ENCODE measurements at places on chromosomes 5 and 9. TPM values are rescaled to one million over a fixed set of nuclear protein-coding genes. Genes with fewer than 3 reads are reported as not detected.

Gene CA9
- not detected for total RNA-seq

Gene GABRA6
- not detected for total RNA-seq

DNA sequence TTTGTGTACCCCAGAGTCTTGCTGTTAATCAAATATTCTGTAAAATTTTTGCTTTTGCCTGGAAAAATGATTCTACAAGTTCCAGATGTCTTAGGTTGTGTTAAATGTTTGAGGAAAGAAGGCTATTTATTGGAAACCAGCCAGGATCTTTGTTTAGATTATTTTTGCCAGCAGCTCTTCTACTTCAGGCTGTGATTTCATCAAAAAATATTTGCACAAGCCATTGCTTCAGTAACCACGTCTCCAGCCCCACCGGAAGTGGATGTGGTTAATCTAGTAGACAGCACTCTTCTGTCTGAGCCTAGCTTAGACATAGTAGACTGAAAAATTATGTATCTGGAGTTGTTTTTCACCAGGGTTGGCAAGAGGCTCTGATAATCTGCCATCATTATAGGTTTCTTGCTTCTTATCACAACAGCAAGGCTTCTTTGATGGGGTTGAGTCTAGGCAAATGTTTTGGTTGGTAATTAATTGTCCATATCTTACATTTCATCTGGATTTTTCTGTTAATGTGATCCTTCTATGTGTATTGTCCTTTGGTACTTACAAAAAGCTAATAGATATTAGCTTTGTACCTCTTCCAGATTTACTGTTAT is 17.1 kb downstream of the KCTD16 start:
- DNase-seq = peak; percentile 99
- no peaks in the 10 kb centered on the region for H3K27me3 ChIP-seq
- H3K36me3 ChIP-seq = no peaks in the 10 kb centered on the region

GRCh38 chr9:129234491-129234890 is 56.4 kb upstream of the IER5L start:
- no peaks in the 10 kb centered on the region for H3K36me3 ChIP-seq
- DNase-seq = no peak
- peaks cover 9% of the 10 kb centered on the region for H3K4me1 ChIP-seq
- H3K4me3 ChIP-seq = no peak overlapping the region
- no peaks in the 10 kb centered on the region for H3K27me3 ChIP-seq

DNA sequence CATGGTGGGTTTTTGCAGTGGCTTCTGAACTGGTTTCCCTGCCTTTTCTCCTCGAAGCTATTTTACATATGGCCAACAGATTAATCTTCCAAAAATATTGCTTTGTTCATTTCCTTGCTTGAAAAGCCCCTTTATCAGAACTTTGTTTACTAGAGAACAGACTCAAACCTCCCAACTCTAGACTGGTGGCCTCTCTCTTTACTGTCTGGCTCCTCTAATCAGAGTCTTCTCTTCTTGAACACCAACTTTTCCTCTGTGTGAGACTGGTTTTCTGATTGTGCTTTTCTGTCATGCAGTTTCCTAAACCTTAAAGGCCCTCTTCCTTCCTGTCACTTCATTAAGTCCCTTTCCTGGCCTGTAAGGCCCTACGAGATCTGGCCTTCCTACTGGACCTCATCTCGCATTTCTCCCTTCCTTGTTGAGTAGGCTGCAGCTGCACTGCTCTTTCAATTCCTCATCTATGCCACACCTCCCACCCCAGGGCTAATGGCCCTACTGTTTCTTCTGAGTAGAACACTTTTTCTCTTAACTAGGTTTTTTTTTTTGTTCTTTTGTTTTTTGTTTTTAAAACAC is 5.7 kb downstream of the C9orf43 start:
- no peaks in the 10 kb centered on the region for H3K27me3 ChIP-seq
- no peak for DNase-seq

Gene FAM78A
- total RNA-seq = 0.73 TPM

- peak; percentile 19 for DNase-seq
- H3K36me3 ChIP-seq = no peaks in the 10 kb centered on the region
- H3K4me3 ChIP-seq = no peak overlapping the region
- peaks cover 7% of the 10 kb centered on the region for H3K4me1 ChIP-seq
These were observed 100.9 kb downstream of the BOD1 start for GRCh38 chr5:173515526-173515925.

Gene ANKDD1B
- total RNA-seq = 0.41 TPM

- no peaks in the 10 kb centered on the region for H3K27me3 ChIP-seq
- no peak for DNase-seq
- peaks cover 9% of the 10 kb centered on the region for H3K4me1 ChIP-seq
- H3K4me3 ChIP-seq = no peak overlapping the region
These were observed 165.6 kb upstream of the IER5L start for GRCh38 chr9:129343424-129344375.

- DNase-seq = peak; percentile 35
- peak overlapping the region; percentile 8 for H3K4me3 ChIP-seq
- H3K36me3 ChIP-seq = no peaks in the 10 kb centered on the region
- no peak overlapping the region for H3K27ac ChIP-seq
- H3K27me3 ChIP-seq = peaks cover 8% of the 10 kb centered on the region
These were observed 1064.9 kb upstream of the DMAC1 start for GRCh38 chr9:8864545-8864896.

GRCh38 chr5:59838989-59839388 is 54.5 kb downstream of the PDE4D start:
- no peak overlapping the region for H3K27ac ChIP-seq
- no peaks in the 10 kb centered on the region for H3K27me3 ChIP-seq
- DNase-seq = no peak
- H3K36me3 ChIP-seq = no peaks in the 10 kb centered on the region

- DNase-seq = no peak
- no peaks in the 10 kb centered on the region for H3K4me1 ChIP-seq
- no peak overlapping the region for H3K4me3 ChIP-seq
- no peaks in the 10 kb centered on the region for H3K27me3 ChIP-seq
- H3K36me3 ChIP-seq = no peaks in the 10 kb centered on the region
These were observed 979.1 kb upstream of the CTNND2 start for GRCh38 chr5:12883395-12883794.

GRCh38 chr9:101400120-101400519 is 1.5 kb downstream of the ZNF189 start:
- H3K36me3 ChIP-seq = peaks cover 31% of the 10 kb centered on the region
- H3K27me3 ChIP-seq = no peaks in the 10 kb centered on the region
- H3K4me1 ChIP-seq = peaks cover 20% of the 10 kb centered on the region

DNA sequence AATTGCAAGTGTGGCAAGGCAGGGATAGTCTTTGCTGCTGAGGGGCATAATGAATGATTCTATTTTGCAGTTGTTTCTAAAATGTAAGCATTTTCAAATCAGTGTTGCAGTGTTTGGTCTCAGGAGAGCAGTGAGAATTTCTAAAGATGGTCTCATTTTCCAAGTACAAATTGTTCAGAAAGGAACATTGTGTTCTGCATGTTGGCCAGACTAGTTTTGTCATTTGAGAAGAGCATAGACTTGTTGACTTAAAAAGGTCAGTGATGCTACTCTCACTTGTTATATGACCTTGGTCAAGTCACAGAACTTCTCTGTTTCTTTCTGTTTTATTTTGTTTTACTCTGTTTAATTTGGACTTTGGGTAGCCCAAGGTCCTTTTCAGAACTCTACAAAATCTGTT is 344.6 kb downstream of the OSTF1 start:
- H3K27me3 ChIP-seq = no peaks in the 10 kb centered on the region
- H3K27ac ChIP-seq = no peak overlapping the region
- no peak overlapping the region for H3K4me3 ChIP-seq
- H3K36me3 ChIP-seq = no peaks in the 10 kb centered on the region
- no peaks in the 10 kb centered on the region for H3K4me1 ChIP-seq

Gene HK3
- 0.14 TPM for total RNA-seq

Gene TNFSF15
- 10.3 TPM for total RNA-seq

Gene CTNNA1
- 359 TPM for total RNA-seq

Gene CTNNAL1
- total RNA-seq = 25.5 TPM

DNA sequence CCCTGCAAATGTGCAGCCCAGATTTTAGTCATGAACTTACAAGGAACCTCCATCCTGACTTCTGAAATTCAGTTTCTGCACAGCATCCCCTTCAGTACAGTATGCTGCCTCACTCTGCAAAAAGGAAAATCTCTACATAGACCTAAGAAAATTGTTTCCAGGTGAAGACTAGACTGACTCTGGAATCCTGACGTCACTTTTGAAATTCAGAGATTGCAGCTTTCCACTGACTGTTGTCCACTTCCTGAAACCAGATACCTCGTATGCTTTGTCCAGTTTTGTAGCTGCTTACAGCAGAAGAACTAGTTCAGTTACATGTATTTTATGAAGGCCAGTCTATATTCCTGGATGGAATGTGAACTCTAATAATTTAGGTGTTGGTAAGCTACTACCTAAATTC is 629.3 kb upstream of the ST8SIA4 start:
- H3K4me1 ChIP-seq = no peaks in the 10 kb centered on the region
- no peak overlapping the region for H3K4me3 ChIP-seq
- no peak for DNase-seq
- no peaks in the 10 kb centered on the region for H3K36me3 ChIP-seq
- no peaks in the 10 kb centered on the region for H3K27me3 ChIP-seq
- no peak overlapping the region for H3K27ac ChIP-seq

- peak; percentile 89 for DNase-seq
- H3K36me3 ChIP-seq = no peaks in the 10 kb centered on the region
- no peak overlapping the region for H3K27ac ChIP-seq
- peaks cover 36% of the 10 kb centered on the region for H3K4me1 ChIP-seq
These were observed 30.0 kb downstream of the S1PR3 start for GRCh38 chr9:89021154-89021803.

DNA sequence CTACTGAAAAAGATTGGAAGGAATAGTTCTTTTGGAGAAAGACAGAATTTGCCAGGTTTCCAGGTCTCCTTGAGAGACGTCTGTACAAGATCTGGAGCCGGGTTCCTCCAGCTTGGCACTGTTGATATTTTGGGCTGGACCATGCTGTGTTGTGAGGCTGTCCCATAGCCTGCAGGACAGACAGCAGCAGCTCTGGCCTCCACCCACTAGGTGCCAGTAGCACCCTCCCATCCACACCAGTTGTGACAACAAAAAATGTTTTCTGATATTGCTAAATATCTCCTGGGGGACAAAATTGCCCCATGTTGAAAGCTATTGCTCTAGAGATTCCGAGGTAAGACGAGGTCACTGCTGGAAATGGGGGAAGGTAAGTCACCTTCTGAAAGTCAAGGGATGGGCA is 287.7 kb upstream of the DAP start:
- no peaks in the 10 kb centered on the region for H3K27me3 ChIP-seq
- no peaks in the 10 kb centered on the region for H3K36me3 ChIP-seq
- no peaks in the 10 kb centered on the region for H3K4me1 ChIP-seq

- no peaks in the 10 kb centered on the region for H3K4me1 ChIP-seq
- no peak overlapping the region for H3K4me3 ChIP-seq
- H3K36me3 ChIP-seq = no peaks in the 10 kb centered on the region
- DNase-seq = no peak
These were observed 35.7 kb upstream of the ZNF510 start for GRCh38 chr9:96813607-96814006.

Gene CNTNAP3B
- total RNA-seq = 2.6 TPM

- H3K4me3 ChIP-seq = no peak overlapping the region
- H3K36me3 ChIP-seq = no peaks in the 10 kb centered on the region
- no peaks in the 10 kb centered on the region for H3K4me1 ChIP-seq
- H3K27ac ChIP-seq = no peak overlapping the region
These were observed 180.4 kb downstream of the MLLT3 start for GRCh38 chr9:20441711-20442423.

DNA sequence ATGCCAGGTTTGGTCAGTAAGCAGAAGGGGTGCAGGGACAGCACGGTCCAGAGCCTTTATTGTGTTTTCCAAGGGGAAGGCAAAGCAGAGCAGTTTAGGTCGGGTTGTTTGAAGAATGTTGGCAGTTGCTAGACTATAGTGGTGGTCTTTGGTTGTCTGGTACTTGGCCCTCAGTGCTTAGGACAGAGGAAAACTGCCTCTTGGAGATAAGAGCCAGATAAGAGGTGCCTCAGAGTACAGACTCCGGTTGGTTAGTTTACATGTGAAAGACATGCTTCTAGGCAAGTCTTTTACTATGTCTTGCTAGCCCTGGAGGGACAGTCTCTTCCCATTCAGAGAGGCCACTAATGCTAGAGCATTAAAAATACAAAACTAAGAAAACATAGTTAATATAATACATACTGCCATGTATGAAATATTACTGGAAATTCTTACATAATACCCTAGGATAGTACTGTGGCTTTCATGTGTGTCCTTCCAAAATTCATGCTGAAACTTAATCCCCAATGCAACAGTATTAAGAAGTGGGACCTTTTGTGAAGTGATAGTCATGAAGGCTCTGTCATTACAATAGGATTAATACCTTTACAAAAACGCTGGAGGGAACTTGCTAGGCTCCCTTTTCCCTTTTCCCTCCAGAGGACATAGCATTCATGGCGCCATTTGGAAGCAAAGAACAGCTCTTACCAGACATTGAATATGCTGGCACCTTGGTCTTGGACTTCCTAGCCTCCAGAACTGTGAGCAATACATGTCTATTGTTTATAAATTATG is 280.4 kb downstream of the TMEM167A start:
- no peak overlapping the region for H3K27ac ChIP-seq
- no peak overlapping the region for H3K4me3 ChIP-seq
- DNase-seq = no peak
- H3K27me3 ChIP-seq = no peaks in the 10 kb centered on the region
- H3K4me1 ChIP-seq = no peaks in the 10 kb centered on the region

DNA sequence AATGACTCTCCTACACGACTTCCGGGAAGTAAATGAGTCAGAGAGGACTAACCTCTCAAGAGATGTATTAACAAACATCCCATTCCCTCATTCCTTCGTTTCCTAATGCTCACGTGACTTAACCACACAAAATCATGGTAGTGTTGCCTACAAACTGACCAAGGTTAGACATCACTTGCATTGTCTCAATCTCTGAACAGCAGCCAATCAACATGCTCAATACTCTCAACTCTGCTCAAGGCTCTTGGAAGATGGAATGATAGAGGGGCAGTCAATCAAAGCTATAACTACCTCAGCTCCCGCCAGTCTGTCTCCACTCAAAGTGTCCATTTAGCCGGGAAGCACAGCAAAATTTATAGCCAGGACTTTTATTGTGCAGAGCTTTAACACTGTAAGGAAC is 143.8 kb upstream of the PIK3R1 start:
- peak; percentile 26 for DNase-seq
- no peaks in the 10 kb centered on the region for H3K36me3 ChIP-seq
- H3K4me3 ChIP-seq = no peak overlapping the region

Gene LRRC19
- not detected for total RNA-seq

Gene PCDHGB6
- 18.4 TPM for total RNA-seq

DNA sequence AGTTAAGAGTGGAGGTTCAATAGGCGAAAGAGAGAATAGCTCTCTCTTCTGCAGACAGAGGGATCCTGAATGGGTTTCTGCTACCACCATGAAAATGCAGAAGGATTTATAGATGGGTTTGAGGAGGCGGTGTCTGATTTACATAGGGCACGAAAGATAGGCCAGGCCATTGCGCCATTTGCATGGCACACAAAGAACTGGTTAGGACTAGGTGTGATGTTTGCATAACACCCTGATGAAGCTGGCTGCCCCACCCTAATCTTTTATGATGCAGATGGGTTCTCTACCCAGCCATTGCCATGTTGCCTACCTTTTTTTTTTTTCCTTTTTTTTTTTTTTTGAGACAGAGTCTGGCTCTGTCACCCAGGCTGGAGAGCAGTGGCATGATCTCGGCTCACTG is 51.4 kb upstream of the PDZD2 start:
- H3K4me3 ChIP-seq = no peak overlapping the region
- H3K27ac ChIP-seq = no peak overlapping the region
- no peak for DNase-seq

Gene GGTA1
- total RNA-seq = 0.18 TPM

GRCh38 chr9:69065660-69066059 is 30.1 kb downstream of the FXN start:
- H3K4me1 ChIP-seq = no peaks in the 10 kb centered on the region
- H3K4me3 ChIP-seq = no peak overlapping the region
- peaks cover 7% of the 10 kb centered on the region for H3K36me3 ChIP-seq
- no peak for DNase-seq
- H3K27me3 ChIP-seq = no peaks in the 10 kb centered on the region
- no peak overlapping the region for H3K27ac ChIP-seq

Gene FCN2
- not detected for total RNA-seq

Data from astrocyte (in vitro differentiated cells and primary cell).